GM12864 (cell line): ENCODE measurements at places on chromosomes 11 and 22.

- DNase-seq = no peak
These were observed 52.5 kb upstream of the KCNQ1OT1 start for GRCh38 chr11:2752204-2752770.

DNA sequence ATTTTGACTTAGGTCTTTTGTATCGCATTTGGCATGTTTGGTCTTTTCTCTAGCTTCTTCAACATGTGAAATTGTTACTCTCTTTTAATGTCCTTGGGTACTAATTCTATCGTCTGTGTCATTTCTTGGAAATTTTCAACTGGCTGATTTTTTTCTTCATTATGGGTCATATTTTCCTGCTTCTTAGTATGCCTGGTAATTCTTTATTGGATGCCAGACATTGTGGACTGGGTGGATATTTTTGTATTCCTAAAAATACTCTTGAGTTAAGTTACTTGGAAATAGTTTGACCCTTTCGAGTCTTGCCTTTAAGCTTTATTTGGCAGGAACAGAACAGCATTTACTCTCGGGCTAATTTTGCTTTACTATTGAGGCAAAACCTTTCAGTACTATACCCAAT, 140.1 kb downstream of the ETS1 start:
- DNase-seq = no peak

DNA sequence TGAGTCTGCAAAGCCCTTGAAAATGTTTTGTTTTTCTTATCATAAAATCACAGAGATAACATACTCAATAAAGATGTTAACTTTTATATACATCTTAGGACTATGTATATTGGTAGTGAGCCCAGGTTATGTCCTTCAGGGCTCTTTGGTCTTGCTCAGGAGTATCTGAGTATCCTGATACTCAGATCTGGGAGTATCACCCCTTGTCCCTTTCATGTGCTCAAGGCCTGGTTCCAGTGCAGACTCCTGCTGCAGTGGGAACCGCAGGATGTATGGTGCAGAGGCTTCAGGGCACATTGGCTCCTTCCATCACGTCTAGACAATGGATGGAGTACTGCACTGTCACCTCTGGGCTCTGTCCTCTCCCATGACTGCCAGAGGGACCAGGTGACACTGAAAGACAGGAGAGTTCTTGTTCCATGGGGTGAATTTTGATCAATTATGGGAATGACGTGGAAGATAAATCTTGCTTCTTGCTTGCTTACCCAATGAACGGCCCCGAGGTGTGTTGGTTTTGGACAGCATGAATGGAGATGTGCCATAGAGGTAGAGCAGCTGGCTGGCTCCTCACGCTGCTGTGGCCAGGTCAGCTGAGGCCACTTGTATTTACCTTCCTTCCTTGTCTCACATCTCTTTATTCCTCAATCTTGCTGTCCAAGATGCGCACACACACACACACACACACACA, 215.5 kb downstream of the ARHGAP42 start:
- DNase-seq = no peak

DNA sequence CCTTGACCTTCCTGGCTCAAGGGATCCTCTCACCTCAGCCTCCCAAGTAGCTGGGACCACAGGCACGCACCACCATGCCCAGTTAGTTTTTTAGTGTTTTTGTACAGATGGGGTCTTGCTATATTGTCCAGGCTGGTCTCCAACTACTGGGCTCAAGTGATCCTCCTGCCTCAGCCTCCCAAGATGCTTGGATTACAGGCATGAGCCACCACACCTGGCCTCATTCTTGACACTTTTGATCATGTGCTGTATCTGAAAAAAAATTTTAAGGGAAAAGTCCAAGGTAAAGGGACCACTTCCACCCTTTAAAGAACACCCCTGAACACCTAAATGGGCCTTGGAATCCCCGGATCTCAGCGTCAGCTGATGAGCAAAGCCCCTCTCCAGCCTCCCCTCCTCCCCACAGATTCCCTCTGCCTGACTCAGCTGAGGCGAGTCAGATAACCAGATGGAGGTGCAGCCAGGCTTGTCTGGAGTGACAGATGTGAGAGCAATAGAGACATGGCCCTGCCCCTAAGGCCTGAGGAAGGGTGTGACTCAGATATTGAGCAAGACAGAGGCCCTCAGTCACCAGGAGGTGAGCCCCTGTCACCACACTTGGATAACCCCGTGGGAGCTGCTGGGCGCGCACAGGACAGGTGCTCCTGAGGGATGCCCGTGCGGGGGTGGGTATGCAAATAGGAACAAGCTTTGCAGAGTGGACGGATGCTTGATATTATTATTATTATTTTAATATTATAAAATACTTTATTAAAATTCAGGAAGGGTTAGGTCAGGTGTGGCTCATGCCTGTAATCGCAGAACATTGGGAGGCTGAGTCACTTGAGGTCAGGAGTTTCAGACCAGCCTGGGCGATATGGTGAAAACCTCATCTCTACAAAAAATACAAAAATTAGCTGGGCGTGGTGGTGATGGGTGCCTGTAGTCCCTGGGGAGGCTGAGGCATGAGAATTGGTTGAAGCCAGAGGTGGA, 5.0 kb upstream of the CCDC88B start:
- peak; percentile 80 for DNase-seq

DNA sequence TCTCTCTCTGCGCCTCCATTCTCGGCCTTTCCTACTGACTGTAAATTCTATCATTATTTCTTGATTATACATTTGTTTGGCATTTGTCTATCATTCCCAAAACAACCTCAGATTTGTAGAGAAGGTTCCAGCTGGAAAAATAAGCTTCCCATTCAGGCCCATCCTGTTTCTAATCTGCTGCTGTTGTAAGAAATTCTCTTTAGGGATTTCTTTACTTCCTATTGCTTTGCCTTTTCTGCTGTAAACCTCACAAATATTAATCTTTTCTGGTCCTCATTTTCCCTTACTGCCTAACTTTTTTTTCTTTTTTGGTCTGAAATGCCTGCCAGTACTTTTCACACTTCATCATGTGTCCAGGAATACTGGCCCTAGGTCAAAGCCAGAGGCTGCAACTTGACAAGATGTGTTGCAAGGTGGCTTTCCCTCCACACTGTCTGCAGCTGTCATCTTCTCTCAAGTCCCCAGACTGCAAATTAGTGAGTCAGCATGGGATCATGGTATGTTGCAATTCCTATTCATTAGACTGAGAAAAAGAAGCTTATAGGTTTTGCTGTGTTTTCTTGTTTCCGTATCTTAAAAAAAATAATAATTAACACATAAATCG, 858.7 kb upstream of the CHORDC1 start:
- no peak for DNase-seq

DNA sequence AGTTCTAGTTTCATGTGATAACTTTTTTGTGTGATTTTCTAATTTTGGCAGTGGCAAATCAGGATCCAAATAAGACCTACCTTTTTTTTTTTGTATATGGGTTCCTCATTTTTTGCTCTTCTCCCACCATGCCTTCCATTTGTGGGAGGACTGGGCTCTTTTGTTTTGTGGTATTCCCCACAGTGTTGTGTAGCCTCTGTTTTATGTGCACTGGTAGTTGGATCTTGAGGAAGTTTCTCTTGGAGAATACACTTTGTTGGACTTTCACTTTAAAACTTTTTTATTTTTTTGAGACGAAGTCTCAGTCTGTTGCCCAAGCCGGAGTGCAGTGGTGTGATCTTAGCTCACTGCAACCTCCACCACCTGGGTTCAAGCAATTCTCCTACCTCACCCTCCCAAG, 39.7 kb downstream of the PPP6R3 start:
- DNase-seq = no peak

- DNase-seq = no peak
These were observed 8.5 kb upstream of the ME3 start for GRCh38 chr11:86680716-86681482.

DNA sequence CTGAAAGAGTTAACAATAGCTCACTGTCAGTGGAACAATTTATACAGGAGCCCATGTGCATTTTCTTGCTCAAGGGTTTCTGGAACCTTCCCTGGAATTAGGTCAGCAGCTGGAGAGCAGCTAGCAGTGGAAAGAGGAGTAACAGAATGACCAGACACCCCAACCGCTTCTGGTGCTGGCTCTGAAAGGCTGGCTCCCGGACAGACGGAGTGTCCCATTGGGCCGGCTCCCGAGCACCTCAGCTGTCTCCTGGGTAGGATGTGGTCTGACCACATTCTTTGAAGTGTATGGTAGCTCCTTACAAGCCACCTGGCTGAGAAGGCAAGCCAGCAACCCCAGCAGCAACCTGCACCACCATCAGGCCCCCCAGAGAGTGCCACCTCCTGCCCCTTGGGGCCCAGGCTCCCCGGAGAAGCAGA, 44.7 kb downstream of the ABTB2 start:
- DNase-seq = peak; percentile 38

- no peak for DNase-seq
These were observed 122.8 kb upstream of the CCDC90B start for GRCh38 chr11:83408946-83409345.

GRCh38 chr11:606245-606644, 9.5 kb downstream of the IRF7 start:
- DNase-seq = no peak

DNA sequence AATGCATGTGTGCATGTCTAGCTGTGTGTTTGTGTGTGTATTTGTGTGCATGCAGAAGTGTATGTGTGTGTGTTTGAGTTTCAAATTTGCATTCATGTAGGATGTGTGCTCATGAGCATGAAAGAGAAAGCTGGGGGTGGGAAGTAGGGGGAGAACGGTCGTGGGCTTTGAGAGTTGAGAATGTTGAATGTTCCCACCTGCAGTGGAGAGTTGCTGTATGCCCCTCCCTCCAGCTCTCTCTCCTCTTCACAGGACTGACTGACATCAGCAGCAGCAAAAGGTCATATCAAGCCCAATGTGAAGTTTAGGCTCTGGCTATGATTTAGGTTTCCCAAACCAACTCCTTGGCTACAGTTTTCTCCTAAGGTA, 63.8 kb upstream of the RRAS2 start:
- DNase-seq = no peak

GRCh38 chr11:127644366-127644765, 643.8 kb upstream of the KIRREL3 start:
- no peak for DNase-seq

- DNase-seq = no peak
These were observed 115.7 kb downstream of the NTM start for GRCh38 chr11:131486100-131486499.

GRCh38 chr11:30595934-30596333, 9.8 kb upstream of the MPPED2 start:
- no peak for DNase-seq

DNA sequence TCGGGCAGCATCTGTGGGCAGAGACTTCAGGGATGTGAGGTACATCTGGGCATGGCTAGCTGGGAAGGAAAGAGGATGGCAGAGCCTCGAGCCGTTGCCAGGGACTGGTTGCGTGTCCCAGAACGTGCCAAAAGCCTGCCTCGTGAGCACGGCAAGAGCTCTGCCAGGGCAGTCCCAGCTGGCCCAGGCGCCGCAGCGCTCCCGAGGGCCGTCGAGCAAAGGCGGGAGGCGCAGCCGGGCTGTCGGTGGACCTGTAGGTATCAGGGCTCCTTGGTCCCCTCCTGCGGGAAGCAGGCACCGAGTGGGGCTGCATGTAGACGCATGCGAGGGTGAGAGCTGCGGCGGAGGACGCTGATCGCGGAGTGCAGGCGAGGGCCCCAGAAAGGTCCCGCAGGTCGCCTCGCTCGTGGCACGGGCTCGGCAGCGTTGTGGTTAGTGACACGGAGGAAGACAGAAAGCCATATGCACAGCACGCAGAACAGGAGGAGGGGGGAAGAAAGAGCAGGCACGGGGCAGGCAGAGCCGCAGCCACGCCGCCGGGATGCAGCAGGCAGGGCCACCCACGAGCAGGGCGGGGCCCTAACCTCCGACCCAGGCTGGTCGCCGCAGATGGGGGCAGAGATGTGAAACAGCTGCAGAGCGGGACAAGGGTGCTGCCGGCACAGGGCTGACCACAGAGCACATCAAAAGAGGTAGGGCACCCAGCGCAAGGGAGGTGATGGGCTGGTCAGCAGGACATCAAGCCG, 18.0 kb downstream of the LSP1 start:
- DNase-seq = no peak

GRCh38 chr11:130710021-130710420, 206.3 kb downstream of the SNX19 start:
- DNase-seq = no peak

- no peak for DNase-seq
These were observed 1.0 kb downstream of the CUL5 start for GRCh38 chr11:108009497-108010370.

DNA sequence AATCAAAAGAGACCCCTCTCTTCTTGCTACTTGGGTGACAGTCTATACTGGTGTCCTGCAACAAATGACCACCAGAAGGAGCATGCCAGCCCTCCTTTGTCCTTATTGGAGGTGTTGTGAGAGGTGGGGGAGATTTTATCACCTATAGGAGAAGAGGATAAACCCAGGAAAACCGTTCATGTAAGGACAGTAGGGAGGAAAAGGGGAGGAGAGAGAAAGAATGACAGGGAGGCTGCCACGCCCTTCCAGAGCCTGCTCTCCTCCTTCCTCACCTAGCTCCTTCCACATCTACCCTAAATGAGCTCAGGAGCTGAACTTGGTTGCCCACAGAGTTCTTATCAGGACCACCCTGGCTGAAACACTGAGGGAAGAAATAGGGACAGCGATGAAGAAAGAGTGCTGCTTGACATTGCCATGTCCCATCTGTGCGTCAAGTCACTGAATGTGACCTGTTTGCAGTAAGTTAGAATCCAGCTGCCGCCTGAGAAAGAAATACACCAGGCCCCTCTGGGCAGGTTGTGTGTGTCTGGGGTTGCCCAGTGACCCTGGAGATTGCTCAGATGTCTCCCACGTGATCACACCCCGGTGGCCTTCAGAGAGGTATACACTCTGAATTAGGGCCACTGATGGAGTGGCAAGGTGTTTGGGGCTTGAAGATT, 40.4 kb upstream of the ETS1 start:
- no peak for DNase-seq

DNA sequence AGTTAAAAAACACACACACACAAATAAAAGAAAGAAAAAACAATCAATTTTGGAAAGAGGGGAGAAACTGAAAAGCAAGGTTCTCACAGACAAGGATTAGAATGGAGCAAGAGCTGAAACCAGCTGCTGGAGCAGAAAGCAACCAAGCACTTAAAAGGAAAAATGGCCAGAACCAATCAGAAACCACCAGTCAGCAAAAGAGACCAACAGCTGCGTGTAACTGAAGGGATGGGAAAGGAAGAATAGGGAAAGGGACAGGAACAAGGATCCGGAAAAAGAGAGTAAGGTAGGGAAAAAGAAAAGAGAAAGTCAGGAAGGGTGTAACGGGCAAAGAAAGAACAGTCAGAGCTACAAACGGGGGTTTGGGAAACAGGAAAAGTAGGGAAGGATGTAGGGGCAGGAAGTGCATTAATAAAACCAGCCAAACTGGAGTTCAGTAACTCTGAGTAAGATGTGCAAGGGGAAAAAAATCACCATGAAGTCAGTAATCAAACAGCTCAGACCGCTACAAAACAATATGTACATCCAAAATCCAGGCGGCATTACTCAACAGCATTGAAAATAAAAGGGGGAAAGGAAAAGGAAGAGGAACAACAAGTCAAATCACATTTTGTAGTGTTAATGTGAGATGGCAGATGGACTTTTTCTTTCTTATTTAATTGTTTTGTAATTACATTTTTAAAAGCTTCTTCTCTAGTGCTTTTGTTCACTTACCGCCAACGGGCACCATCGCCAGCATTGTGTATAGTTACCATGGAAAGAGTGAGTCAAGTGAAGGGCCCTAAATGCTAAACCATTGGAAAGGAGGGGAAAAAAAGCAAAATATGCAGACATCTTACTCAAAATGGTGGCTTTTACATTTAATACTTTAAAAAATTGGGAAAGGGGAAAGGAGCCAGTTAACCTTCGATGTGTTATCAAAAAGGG, 49.2 kb downstream of the APOL5 start:
- DNase-seq = no peak
